Chondrocyte (in vitro differentiated cells): ENCODE measurements at places on chromosomes 7 and 10. TPM values are rescaled to one million over a fixed set of nuclear protein-coding genes. Genes with fewer than 3 reads are reported as not detected.

The WEE2 gene
- total RNA-seq: not detected in 3 replicates

The CALHM3 gene
- total RNA-seq: not detected in 3 replicates

The ITPRIP gene
- 10.3 to 14.5 TPM (median 14.1 TPM) in 3 replicates for total RNA-seq

The TES gene
- total RNA-seq: 157 to 261 TPM (median 247 TPM) in 3 replicates

The ERVW-1 gene
- total RNA-seq: not detected in 3 replicates

The KCNMA1 gene
- 76.1 to 87.6 TPM (median 86.7 TPM) in 3 replicates for total RNA-seq

The MSMB gene
- total RNA-seq: not detected in 3 replicates

The NKX6-2 gene
- total RNA-seq: not detected in 3 replicates

The MPP7 gene
- 20.1 to 21.7 TPM (median 21.0 TPM) in 3 replicates for total RNA-seq

The HOXA1 gene
- 2.7 to 2.9 TPM in 2 of 3 replicates, not detected in the other for total RNA-seq

The SEMA3D gene
- total RNA-seq: 1.4 to 7.0 TPM (median 2.0 TPM) in 3 replicates

The NAMPT gene
- total RNA-seq: 24.2 to 30.4 TPM (median 27.5 TPM) in 3 replicates

The EN2 gene
- 0.15 to 0.99 TPM (median 0.15 TPM) in 3 replicates for total RNA-seq

The TRIL gene
- 0.92 to 1.7 TPM (median 0.92 TPM) in 3 replicates for total RNA-seq

The VGF gene
- total RNA-seq: 0.22 to 0.26 TPM in 2 of 3 replicates, not detected in the other

The GRM8 gene
- not detected in 3 replicates for total RNA-seq

The VPS37D gene
- total RNA-seq: 4.9 to 6.6 TPM (median 6.2 TPM) in 3 replicates

The LRRC4 gene
- total RNA-seq: 0.23 to 0.94 TPM (median 0.32 TPM) in 3 replicates

The PLCE1 gene
- 9.9 to 14.7 TPM (median 10.6 TPM) in 3 replicates for total RNA-seq

The RNF133 gene
- total RNA-seq: not detected in 3 replicates

The ELFN1 gene
- 0.65 to 0.72 TPM (median 0.68 TPM) in 3 replicates for total RNA-seq

The DNAJC1 gene
- 39.9 to 46.5 TPM (median 45.1 TPM) in 3 replicates for total RNA-seq

The ZSWIM8 gene
- total RNA-seq: 102 to 124 TPM (median 117 TPM) in 3 replicates

The ZP3 gene
- total RNA-seq: not detected in 3 replicates

The HOXA9 gene
- not detected in 3 replicates for total RNA-seq

The AUTS2 gene
- 31.5 to 69.2 TPM (median 40.8 TPM) in 3 replicates for total RNA-seq

The TET1 gene
- 9.7 to 17.8 TPM (median 9.9 TPM) in 3 replicates for total RNA-seq

The FEZF1 gene
- total RNA-seq: not detected in 3 replicates

The PPP1R17 gene
- not detected in 3 replicates for total RNA-seq

The TLX1 gene
- total RNA-seq: not detected in 3 replicates

The LBX1 gene
- not detected in 3 replicates for total RNA-seq

The TDRD1 gene
- not detected in 3 replicates for total RNA-seq

The OR9A2 gene
- total RNA-seq: not detected in 3 replicates

The PNLIPRP2 gene
- total RNA-seq: not detected in 3 replicates

The GATA3 gene
- total RNA-seq: not detected in 3 replicates

The NEURL1 gene
- total RNA-seq: 0.05 TPM in 1 of 3 replicates, not detected in the others

The PRXL2A gene
- 47.4 to 86.9 TPM (median 83.9 TPM) in 3 replicates for total RNA-seq

The CUX1 gene
- 112 to 154 TPM (median 118 TPM) in 3 replicates for total RNA-seq

The OR2A7 gene
- total RNA-seq: 0.68 to 1.00 TPM (median 0.92 TPM) in 3 replicates

The TAS2R5 gene
- 0.62 to 1.5 TPM (median 0.72 TPM) in 3 replicates for total RNA-seq

The TMEM178B gene
- total RNA-seq: 0.12 to 0.92 TPM (median 0.92 TPM) in 3 replicates

The PRRT4 gene
- 0.42 to 1.4 TPM (median 0.46 TPM) in 3 replicates for total RNA-seq

The CCM2 gene
- 43.7 to 53.7 TPM (median 47.8 TPM) in 3 replicates for total RNA-seq

The CISD1 gene
- 22.6 to 37.7 TPM (median 25.5 TPM) in 3 replicates for total RNA-seq

The VSTM4 gene
- total RNA-seq: 4.6 to 7.2 TPM (median 6.4 TPM) in 3 replicates

The AIFM2 gene
- total RNA-seq: 10.0 to 10.8 TPM (median 10.3 TPM) in 3 replicates

The KCND2 gene
- total RNA-seq: 0.26 to 0.30 TPM in 2 of 3 replicates, not detected in the other

The MYO1G gene
- total RNA-seq: 0.05 to 0.36 TPM in 2 of 3 replicates, not detected in the other

The MET gene
- 22.0 to 25.1 TPM (median 23.6 TPM) in 3 replicates for total RNA-seq

The HOXA7 gene
- total RNA-seq: not detected in 3 replicates

The GNAT3 gene
- total RNA-seq: not detected in 3 replicates

The AKR1B1 gene
- total RNA-seq: 49.3 to 67.7 TPM (median 52.8 TPM) in 3 replicates

The HOXA5 gene
- total RNA-seq: not detected in 3 replicates

The JAKMIP3 gene
- 0.67 to 1.6 TPM (median 0.69 TPM) in 3 replicates for total RNA-seq
